ENCODE measurements at places on chromosomes 2 and 18. TPM values are rescaled to one million over a fixed set of nuclear protein-coding genes. Genes with fewer than 3 reads are reported as not detected.

DNA sequence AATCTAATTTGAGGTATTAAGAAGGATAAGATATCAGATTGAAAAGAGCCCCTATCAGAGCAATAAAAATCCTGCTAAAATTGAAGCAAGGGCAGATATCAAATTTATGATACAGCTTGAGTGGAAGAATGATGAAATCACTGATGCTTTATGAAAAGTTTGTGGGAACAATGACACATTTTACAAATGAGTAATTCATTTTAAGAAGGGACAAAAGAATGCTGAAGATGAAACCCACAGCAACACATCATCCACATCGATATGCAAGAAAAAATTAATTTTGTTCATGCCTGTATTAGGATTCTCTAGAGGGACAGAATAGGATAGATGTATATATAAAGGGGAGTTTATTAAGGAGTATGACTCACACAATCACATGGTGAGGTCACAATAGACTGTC, 355.6 kb upstream of the GYPC start:
- DNase-seq = no peak

DNA sequence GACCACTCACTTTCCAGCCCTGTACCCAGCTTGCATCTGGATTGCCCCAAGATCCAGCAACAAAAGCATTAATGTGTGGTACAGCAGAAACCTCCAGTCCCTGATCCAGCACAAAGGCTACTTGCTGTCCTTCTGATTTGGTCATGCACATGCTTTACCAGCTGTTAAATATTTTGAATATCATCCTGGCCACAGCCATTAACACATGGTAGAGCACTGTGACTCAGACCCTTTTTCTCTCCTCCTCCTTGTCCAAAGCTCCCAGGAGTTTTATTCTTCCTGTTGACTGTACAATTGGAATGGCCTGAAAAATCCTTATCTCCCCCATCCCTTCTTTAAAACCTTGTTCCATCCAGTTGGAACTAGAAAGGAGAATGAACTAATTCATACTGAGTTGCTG, 419.7 kb upstream of the TNP1 start:
- no peak for DNase-seq

GRCh38 chr2:96495982-96496629, 9.1 kb downstream of the NEURL3 start:
- no peak for DNase-seq

DNA sequence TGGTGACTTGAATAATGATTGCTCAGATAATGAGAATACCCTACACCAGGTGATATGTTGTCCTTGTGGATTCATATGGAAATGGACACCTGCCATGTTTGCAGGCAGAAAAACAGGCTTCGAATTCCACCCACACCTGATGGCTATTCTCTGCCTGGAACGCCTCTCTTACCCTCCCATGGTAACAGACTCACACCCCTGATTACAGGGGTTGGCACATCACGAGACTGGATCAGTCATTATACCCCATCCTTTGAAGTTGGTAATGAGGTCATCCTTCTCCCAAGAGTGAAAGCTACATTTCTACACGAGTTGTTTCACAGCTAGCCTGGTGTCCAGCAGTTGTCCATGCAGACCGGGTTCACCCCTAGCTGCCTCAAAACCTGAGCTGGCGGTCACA, 71.4 kb upstream of the MBOAT2 start:
- no peak for DNase-seq

- no peak for DNase-seq
These were observed 1.5 kb downstream of the EFR3B start for GRCh38 chr2:25043241-25043867.

PJVK gene
- total RNA-seq = 5.8 TPM

ALPP gene
- total RNA-seq = 0.06 TPM

COL4A3 gene
- 3.6 TPM for total RNA-seq
